ENCODE measurements at places on chromosomes 4 and X. TPM values are rescaled to one million over a fixed set of nuclear protein-coding genes. Genes with fewer than 3 reads are reported as not detected.

Gene SCOC
- total RNA-seq, result 65.6 TPM

Gene CT45A1
- total RNA-seq, result not detected

Gene RHOXF2
- total RNA-seq, result not detected

Gene CXCL6
- 6.4 TPM for total RNA-seq

Gene NSDHL
- 34.0 TPM for total RNA-seq

Gene CMC4
- total RNA-seq, result 10.3 TPM

Gene GPM6B
- total RNA-seq, result 2.3 TPM

Gene STPG2
- not detected for total RNA-seq

Gene KLF8
- total RNA-seq, result not detected

Data from epithelial cell of umbilical artery (primary cell).